ENCODE measurements at places on chromosomes 7 and 10.
A peak's percentile ranks its signal among the peaks of the same experiment; 100 is the strongest.

- DNase-seq = no peak
These were observed 211.4 kb downstream of the THSD7A start for GRCh38 chr7:11620406-11621253.

GRCh38 chr7:4460597-4460996 lies 221.5 kb upstream of the FOXK1 start:
- no peak for DNase-seq

GRCh38 chr10:10644676-10645385 lies 372.8 kb upstream of the CELF2 start:
- DNase-seq = no peak

GRCh38 chr7:730501-731439 lies 3.7 kb upstream of the PRKAR1B start:
- DNase-seq = no peak

DNA sequence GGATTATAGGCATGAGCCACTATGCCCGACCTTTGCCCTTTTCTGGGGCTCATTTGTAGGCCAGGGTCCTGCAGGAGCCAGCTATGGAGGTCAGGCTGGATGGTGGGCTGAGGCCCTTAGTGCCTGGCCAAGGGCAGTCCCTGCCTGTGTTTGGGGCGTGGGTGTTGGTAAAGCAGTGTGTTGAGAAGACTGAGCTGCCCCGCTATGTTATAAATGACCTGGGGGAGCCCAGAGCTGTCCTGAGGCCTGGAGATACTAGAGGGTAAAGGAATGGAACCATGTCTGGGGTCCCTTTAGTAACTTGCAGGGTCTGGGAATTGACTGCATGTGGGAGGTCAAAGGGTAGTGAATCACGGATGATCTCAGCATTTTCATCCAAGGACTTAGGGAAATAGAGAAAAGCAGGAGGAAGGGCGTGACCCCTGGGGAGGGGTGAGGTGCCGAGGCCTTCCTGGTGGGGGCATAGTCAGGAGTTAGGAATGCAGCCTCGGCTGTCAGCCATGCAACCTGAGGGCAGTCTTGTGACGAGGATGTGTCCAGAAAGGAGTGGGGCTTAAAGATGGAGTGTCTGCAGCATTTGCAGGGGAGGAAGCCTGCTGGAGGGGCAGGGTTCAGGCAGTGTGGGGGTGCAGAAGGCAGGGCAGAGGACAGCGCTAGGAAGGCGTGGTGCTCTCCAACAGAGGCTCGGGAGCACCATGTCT lies 31.5 kb downstream of the TMEM248 start:
- no peak for DNase-seq

DNA sequence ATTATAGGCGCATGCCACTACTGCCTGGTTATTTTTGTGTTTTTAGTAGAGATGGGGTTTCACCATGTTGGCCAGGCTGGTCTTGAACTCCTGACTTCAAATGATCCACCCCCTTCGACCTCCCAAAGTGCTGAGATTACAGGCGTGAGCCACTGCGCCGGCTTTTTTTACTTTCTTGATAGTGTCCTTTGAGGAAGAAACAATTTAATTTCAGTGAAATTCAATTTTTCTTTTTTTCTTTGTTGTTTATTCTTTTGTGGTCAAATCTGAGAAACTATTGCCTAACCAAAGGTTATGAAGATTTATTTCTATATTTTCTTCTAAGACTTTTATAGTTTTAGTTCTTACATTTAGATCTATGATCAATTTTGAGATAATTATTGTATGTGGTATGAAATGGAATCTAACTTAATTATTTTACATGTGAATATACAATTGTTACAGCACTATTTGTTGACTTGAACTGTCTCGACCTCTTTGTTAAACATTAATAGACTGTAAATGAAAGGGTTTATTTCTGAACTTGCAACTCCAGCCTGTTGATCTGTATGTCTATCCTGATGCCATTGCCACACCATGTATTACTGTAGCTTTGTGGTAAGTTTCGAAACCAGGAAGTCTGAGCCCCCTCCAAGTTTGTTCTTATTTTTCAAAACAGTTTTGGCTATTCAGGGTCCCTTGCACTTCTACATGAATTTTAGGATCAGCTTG lies 19.8 kb upstream of the RASSF4 start:
- no peak for DNase-seq

GRCh38 chr7:115533785-115534184 lies 496.8 kb downstream of the TFEC start:
- DNase-seq = no peak

- peak; percentile 17 for DNase-seq
These were observed 90.8 kb downstream of the CHN2 start for GRCh38 chr7:29285444-29285793.

DNA sequence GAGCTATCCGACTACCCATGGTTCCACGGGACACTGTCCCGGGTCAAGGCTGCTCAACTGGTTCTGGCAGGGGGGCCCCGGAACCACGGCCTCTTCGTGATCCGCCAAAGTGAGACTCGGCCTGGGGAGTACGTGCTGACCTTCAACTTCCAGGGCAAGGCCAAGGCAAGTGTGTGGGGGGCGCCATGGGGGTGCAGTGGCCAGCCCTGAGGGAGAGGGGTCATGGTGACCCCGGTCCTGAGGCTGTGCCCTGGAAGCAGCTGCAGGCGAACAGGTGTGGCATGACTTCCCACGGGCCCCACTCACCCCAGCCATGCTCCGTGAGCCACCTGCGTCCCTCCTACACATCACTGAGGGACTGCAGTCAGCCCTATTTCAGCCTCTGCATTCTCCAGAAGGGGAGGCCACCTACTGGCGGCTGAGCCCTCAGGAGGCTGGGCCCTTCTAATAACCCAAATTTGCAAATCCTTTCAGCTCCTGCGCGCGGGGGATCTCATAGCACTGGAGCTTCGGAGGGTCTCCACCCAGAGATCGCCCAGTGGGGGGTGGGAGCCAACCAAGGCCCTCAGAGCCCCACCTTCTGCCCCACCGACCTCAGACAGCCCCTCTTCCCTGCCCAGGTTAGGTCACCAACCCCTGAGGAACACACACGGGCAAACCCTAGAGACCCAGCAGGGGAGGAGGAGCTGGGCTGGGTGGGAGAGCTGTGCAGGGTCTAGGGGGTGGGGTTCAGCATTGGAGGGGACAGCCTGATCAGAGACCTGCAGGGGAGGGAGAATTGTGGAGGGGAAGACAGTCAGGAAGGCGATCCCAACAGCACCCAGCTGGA lies 30.8 kb downstream of the SH2B2 start:
- DNase-seq = no peak

- no peak for DNase-seq
These were observed 108.0 kb downstream of the SPAG6 start for GRCh38 chr10:22453320-22453719.

DNA sequence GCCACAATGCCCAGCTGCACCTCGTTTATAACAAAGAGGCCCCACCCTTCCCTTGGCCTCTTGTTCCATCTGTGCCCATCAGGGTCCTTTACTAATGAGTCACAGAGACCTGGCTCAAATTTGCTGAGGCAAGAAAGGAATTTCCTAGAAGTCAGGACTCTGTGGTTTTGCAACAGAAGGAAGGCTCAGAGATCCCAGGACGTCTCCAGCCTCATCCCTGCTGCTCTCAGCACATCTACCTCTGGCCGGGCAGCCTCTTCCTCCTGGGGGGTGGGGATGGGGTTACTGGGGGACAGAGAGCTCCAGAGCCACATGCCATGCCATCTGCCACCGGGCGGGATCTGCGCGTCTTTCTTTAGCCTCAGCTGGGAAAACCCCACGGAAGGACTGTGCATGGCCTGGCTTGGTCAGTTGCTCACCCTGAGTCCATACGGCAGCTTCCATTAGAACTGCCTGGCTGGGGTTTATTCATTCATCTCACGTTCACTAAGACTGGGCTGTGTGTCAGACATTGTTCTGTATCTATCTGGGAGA lies 41.9 kb upstream of the PSMG3 start:
- DNase-seq = no peak

DNA sequence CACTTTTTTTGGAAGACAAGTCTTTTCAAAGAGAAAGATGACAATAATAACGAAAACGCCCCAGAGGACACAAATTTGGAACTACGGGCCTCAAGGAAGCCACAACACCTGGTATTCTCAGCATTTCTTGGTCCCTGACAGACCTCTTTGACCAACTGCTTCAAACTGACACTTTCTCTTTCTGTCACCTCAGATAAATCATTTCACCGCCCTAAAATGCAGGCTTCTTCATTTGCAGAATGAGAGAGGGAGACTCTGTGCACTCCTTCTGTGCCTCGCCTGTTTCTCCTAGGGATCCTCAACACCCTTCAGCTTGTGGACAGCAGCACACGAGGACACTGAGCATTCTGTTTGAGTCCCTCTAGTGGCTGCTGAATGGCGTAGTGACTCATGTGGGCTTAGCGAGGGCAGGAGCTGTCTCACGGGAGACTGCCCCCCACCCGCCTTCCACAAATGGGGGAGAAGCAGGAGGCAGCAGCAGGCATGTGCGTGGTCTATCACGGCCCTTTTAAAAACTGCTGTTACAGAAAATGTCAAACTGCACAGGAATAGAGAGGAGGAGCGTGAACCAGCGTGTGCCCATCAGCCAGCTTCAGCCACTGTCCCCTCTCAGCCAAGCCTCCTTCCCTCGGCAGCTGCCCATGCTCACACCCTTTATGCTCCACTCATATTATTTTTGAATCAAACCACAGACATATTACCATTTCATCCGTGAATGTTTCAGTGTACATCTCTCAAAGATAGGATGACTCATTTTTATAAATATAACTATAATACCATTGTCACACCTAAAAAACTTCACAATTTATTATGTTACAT lies 41.4 kb downstream of the GSDME start:
- DNase-seq = no peak

GRCh38 chr7:16423761-16424160 lies 2.4 kb upstream of the CRPPA start:
- DNase-seq = no peak

- no peak for DNase-seq
These were observed 71.9 kb downstream of the PLXDC2 start for GRCh38 chr10:19888061-19888660.

- no peak for DNase-seq
These were observed 15.7 kb downstream of the JCAD start for GRCh38 chr10:30043476-30044270.

GRCh38 chr10:79049931-79050895 lies 18.6 kb upstream of the ZMIZ1 start:
- DNase-seq = no peak

DNA sequence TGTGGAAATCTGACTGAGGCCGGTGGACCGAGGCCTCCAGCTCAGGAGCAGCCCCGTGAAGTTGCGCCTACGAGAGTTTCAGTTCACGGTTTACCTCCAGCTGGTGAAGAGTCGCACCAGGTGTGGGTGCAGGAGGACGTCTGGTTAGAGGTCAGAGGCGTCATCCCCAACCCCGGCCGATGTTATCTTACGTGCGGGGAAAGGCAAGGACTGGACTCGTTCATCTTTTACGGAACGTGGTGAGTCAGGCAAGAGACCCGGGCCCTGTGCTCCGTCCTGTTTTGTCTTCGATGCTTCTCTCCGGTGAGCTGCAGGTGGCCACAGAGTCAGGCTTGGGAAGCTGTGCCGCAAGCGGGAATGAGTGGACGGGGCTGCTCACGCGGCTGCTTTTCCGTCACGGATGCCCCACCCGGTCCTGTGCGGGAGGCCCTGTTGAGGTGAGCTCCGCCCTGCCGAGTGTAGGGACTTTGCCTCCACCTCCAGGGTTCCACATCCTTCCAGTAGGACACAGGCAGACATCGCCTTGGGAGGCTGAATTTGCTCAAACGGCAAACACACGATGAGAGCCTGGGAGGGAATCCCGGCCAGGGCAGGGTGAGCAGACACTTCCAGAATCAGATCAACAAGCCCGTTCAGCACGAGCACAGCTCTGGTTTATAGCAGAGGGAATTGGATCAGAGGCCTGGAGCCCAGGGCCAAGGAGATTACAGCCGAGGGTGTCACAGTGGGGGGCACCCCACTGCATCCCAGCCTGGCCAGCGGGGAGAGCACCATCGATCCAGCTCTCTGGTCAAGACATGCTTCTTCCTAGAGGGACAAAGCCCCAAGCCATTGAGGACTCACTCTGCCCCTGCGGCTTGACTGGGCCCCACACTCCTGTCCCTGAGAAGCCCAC lies 50.1 kb upstream of the INPP5A start:
- no peak for DNase-seq

GRCh38 chr7:107469929-107470328 lies at the start of gene GPR22:
TSS of gene GPR22 (plus strand) at chr7:107470057. CDS start at chr7:107474061, 4,004 bp downstream.
- DNase-seq = no peak

DNA sequence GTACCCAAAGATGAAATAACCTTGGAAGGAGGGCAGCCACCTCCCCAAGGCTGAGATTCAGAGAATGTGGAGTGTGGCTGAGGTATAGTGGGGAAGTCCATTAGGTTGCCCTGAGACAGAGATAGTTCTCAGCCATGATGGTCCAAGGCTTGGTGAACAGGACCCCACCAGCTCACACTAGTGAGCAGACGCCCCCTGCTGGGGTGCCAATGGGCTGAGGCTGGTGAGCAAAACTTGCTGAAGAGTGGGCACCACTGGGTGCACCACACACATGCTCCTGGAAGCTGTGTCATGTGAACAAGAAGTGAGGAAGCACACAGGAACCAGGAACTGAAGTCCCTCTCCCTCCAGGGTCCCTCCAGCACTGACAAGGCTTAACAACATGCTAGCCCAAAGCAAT lies 8.9 kb downstream of the FBXL13 start:
- peak; percentile 46 for DNase-seq

GRCh38 chr10:56316603-56317002 lies 44.5 kb downstream of the ZWINT start:
- no peak for DNase-seq

DNA sequence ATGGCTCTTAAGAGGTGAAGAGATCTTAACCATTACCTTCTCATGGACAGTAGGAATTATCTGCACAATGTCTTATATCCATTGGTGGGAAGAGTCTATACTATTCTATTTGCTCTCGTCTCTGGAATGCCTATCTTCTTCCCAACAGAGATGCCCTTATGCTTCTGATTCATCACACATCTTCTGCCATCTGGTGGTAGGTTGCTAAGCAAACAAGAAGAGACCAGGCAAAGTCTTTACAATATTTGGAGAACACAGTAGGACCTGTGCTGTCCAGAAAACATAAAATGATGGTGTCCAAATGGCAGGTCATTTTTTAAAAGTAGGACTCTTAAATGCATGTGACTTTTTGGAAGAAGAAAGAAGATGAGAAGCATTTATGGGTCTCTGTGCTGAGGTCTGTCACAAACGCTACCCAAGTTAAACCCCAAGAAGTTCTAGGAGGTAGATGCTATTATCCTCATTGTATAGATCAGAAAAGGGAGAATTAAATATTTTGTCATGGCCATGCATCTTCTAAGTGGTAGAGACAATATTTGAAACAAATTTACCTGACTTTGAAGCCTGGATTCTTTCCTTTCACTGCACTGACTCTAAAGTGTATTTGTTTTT lies 67.8 kb upstream of the NXPH1 start:
- DNase-seq = no peak

DNA sequence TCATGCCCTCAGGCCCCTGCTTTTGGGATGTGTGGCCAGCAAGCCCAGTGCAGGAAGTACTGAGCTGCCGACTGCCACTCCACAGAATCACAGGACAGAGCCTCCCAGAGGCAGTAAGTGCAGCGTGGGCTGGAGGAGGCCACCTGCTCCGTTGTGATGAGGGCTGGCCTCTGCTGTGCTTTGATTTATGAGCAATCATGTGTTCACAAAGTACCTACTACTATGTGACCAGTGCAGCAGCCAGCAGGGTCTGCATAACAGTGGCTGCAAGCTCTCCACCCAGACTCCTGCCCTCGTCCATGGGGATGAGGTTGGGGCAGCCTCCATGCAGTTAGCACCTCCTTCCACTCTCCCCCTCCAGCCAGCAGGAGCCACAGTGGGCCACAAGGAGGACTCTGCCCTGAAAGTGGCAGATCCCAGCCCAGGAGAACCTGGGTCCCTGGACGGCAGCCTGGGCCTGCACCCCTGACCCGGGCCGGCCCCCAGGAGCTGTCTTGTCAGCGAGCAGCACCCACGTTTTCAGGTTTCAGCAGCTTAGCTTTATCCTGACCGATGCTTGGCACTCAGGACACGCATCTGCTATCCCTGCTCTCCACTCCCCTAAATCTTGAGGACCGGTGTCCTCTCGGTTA lies 37.7 kb upstream of the INSIG1 start:
- DNase-seq = no peak
